ENCODE measurements at places on chromosomes 7 and 10. TPM values are rescaled to one million over a fixed set of nuclear protein-coding genes. Genes with fewer than 3 reads are reported as not detected.

Gene SYNPO2L
- 232 TPM for total RNA-seq

Gene SUGCT
- total RNA-seq: 4.4 TPM

Gene NUTM2A
- 1.9 TPM for total RNA-seq

Gene MET
- 15.9 TPM for total RNA-seq

Gene KIF11
- total RNA-seq: 1.1 TPM

Gene SHTN1
- total RNA-seq: 3.7 TPM

Gene LANCL2
- total RNA-seq: 6.2 TPM

DNA sequence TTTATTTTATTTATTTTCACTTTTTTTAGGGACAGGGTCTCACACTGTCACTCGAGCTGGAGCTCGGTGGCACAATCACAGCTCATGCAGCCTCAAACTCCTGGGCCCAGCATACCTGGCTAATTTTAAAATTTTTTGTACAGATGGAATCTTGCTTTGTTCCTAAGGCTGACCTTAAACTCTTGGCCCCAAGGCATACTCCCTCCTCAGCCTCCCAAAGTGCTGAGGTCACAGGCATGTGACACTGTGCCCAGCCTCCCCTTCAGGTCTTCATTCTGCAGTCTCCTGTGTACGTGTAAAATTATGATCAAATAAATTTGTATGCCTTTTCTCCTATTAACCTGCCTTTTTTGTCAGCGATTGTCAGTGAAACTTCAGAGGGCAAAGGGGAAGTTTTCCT is 17.8 kb upstream of the TCTN3 start:
- DNase-seq: no peak

DNA sequence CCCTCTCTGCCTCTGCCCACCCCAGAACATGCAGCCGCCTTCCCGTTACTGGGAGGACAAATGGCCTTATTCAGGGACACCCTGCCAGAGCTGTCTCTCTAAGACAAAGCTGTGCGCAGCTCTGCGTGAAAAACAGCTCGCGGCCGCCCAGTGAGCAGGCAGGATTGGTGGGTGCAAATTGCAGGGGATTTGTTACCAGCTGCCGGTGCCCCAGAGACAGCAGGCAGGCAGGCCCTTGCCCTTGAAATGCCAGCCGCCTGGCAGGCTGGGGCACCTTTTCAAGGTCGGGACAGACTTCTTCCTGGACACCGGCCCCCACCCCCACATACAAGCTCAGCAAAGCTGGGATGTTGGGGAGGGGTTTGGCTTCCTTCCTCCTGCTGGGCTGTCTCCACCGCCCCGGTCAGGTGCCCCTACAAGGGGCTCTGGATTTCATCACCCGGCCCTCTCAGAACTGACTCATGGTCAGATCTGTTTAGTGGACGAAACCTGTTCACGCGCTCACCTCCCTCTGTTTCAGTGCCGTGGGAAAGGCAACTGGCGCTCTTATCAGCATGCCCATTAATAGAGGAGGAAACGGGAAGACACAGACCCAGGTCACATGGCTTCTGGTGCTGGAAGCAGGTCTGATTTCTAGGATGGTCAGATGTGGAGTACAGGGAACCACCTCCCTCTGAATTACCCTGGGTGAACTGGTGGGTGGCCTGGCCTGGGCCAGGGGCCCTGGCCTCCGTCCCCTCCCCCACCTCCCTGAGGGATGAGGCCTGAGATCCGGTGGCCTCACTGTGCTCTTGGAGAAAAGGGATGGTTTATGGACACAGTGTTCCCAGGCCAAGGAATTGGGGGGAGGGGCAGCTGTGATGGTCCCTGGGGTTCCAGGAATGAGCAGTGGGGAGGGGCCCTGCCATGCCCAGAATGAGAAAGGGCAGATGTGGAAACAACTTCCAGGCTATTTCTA is 123.9 kb upstream of the PPIF start:
- DNase-seq: peak; percentile 81

- no peak for DNase-seq
These were observed 44.9 kb downstream of the INSYN2A start for GRCh38 chr10:127151541-127151940.

GRCh38 chr7:91852263-91852741 is 28.2 kb downstream of the MTERF1 start:
- DNase-seq: no peak

- DNase-seq: no peak
These were observed 578.7 kb downstream of the GLRX3 start for GRCh38 chr10:130714742-130715467.

GRCh38 chr10:60290558-60290957 is 99.1 kb downstream of the ANK3 start:
- DNase-seq: no peak

- DNase-seq: no peak
These were observed 34.0 kb upstream of the DGKB start for GRCh38 chr7:14936554-14936953.

GRCh38 chr10:16117305-16117695 is 257.0 kb upstream of the MINDY3 start:
- no peak for DNase-seq

GRCh38 chr7:64951250-64951848 is 39.5 kb downstream of the ZNF117 start:
- no peak for DNase-seq

GRCh38 chr7:42950417-42950816 is 18.2 kb downstream of the MRPL32 start:
- DNase-seq: no peak

DNA sequence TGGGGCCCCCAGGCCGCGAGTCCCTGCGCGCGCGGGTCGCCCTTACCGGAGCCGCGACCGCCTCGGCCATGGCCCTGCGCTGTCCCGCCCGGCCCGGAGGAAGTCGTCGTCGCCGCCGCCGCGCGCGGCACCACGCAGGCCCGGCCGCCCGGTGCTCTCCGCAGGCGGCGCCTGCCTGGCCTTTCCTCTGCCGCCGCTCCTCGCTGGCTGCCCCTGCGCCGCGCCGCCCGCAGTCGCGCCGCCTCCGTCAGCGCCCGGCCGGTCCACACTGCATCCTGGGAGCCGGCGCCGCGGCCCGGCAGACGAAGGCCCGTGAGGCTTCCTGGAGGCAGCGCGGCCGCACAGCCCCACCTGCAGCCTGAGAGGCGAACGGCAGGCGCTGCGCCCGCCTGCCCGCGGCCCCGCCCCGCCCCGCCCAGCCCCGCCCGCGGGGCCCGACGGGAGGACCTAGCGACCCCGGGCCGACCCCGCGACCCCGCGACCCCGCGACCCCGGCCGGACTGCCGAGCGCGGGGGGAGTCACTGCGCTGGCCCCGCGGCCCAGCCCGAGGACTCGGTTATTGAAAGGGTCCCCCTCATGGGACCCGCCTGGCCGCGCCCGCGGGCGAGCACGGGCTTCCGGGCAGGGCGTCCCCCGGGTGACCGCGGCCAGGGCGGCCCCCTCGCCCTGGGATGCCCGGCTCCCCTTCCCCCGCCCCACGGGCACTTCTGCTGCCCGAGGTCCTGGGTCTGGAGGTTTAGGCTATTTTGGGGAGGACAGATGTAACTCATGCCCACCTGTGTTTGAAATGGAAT is at the start of gene ZNF746:
ZNF746 (minus strand) TSS at position 343 of the 795 bp plus-strand sequence; CDS start at position 70, 273 bp downstream.
- DNase-seq: peak; percentile 96

GRCh38 chr10:98404571-98405359 is 10.2 kb downstream of the PYROXD2 start:
- no peak for DNase-seq

DNA sequence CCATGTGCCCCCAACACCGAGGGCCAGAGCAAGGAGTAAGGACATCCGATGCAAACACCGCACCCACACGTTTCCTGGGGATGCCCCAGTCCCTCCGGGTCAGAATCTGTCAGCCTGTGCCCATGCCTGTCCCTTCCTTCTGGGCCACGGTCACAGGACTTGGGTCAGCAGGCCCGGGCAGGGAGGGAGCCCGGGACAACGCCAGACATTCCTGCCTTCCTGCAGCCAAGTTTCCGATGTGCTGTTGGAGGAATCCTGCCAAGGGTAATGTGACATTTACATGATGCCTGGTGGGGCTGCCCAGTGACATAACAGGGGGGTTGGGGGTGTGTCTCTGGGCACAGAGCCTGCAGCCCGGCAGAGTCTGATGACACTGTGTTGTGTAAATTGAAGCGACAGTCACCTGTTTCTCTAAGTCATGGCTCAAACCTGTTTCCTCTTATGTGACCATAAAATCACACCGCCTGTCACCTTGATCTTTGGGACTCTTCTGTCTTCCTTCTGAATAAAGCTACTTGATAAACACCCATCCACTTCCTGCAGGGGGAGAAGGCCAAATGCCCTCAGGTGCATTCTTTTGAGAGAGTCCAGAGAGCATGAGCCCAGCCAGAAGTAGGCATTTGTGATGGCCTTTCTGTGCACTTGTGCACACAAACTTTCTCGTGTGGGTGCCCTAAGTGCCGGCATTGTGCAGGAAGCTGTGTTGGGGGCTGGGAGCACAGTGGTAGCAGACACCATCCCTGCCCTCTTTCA is 175.3 kb upstream of the RHEB start:
- DNase-seq: peak; percentile 79

DNA sequence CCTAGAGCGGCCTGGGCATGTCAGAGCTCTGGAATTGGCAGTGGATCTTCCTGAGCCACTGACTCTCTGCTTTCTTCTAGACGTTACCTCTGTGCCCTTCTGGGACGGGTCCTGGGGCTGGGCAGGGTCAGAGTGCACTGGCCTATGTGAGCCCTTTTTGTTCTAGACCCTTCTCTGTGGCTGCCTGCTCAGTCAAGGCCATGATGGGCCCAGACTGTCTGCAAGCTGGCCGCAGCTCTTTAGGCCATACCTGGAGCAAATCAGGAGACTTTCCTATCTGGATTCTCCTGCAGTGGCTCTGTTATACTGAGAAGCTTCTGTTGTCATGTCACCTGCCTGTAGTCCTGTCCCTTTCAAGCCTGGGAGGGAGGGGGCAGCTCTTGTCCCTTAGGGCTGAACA is 70.1 kb downstream of the ADCY1 start:
- DNase-seq: no peak

DNA sequence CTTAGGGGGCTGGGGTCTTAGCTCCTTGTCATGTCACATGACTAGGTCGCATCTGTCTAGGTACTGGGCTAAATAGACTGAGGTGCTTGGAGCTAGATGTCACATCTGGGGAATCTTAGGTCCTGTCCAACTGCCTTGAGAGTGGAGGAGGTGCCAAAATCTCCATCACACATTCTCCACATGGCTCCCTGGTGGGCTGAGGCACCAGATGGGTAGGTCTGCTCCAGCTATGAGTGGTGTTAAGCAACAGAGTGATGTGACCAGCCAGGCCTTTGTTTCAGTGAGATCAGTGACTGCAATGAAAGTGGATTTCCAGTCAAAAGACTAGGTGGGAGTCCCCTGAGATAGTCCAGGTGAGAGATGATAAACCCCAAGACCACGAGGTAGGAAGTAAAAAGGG is 251.8 kb downstream of the BMPER start:
- DNase-seq: no peak

- DNase-seq: no peak
These were observed 122.3 kb downstream of the SVIL start for GRCh38 chr10:29512425-29512974.

GRCh38 chr7:77368974-77369373 is 47.2 kb downstream of the GSAP start:
- DNase-seq: no peak

GRCh38 chr10:66925896-66926715 is at the start of gene LRRTM3:
Gene LRRTM3 (plus strand): TSS chr10:66926036.
- no peak for DNase-seq

- DNase-seq: no peak
These were observed 124.6 kb upstream of the LANCL2 start for GRCh38 chr7:55240418-55241142.

- no peak for DNase-seq
These were observed 683.9 kb downstream of the MAGI2 start for GRCh38 chr7:78769481-78770101.

DNA sequence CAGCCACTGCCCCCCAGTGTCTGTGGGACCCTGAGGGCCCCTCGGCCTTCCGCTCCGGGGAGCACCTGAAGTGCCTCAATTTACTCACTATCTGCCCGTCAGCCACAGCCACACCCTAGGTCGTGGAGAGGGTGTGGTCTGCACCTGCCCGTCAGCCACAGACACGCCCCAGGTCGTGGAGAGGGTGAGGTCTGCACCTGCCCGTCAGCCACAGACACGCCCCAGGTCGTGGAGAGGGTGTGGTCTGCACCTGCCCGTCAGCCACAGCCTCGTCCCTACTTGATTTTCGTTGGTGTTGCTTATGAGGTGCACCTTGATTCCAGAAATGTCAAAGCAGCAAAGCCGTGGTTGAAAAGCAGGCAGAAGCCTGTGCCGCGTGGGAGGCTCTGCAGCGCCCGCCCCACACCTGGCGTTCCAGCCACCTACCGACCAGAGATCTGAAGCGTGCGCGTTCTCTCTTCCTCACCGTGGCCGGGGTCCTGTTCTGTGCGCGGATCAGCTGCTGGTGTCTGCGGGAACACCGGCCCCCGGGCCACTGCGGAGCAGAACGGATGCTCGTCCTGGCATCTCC is 101.6 kb downstream of the DYNC2I1 start:
- no peak for DNase-seq

All from Right ventricle myocardium inferior (tissue), 1 donor.